ENCODE measurements at places on chromosomes 7 and 10.

GRCh38 chr10:99672884-99673283 is 13.6 kb downstream of the ENTPD7 start:
- DNase-seq, result no peak

DNA sequence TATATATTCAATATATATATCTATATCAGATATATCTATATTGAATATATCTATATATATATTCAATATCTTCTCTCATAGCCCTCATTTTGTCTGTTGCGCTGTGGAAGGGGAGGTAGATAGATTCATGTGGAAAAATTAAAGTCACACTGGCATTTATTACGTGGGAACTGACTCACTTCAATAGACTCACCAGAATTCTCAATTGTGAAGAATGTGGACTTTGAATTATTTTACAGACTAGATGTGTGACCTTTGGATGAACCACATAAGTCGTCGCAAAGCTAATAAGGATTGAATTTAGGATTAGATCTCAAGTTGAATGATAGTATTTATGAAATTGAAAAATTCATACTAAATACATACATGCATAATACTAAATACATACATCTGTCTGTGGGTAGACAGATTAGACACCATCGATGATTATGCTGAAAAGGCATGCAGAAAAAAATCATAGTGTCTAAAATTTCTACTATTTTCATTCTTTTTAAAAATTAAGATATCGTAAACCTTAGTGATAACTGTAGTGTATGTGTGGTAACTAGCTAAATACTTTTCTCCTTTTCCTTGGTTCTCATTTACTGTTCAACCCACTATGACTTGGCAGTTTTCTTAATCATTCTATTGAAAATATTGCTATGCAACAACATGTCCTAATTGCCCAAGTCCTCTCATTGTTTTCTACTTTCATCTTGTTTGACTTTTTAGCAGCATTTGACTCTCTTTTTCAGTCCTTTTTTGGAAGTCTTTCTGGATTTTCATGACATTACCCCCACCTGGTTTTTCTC is 61.8 kb upstream of the A1CF start:
- DNase-seq, result no peak

- DNase-seq, result no peak
Observed at GRCh38 chr7:149459201-149459539, 1.7 kb downstream of the ZNF777 start.

DNA sequence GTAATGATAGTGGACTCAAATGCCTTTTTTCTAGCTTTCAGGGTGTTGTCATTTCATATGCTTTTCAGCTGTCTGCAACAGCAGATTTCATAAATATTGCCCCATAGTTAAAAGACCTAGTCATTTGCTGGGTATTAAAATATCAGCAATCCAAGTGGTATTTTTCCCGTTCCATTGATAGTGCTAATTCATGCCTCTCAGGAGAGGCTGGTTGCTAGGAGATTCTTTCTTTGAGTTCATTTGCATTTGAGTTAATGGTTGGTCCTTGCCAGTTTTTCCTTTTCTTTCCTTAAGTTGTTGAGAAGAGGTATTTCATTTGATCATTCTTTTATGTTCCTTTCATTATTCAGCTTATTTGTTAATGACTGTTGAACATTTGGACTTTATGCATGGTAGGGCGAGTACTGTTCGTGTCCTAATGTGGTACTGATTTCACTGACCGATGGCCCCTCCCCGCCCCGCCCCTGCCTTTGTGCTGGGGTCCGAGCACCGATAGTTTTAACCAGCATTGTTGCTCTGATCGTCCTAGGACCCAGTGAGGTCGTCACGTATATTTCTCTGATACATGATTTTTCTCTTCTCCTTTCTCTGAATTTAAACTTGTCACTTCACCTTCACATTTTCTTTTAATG is 128.6 kb downstream of the CCNY start:
- DNase-seq, result no peak

DNA sequence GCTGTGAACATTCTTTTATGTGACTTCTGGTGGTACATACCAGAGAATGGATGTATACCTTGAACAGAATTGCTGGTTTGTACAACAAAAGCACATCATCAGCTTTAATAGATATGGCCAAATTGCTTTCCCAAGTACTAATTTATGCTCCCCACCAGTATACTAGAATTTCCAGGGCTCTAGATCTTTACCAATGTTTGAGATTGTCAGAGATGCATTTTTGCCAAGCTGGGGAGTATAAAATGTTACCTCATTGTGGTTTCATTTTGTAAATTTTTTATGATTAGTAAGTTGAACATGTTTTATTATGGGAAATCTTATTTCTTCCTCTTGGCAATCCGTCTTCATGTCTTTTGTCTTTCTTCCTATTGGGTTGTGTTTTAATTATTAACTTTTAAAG is 179.9 kb upstream of the TMEM106B start:
- DNase-seq, result no peak

- no peak for DNase-seq
Observed at GRCh38 chr10:35462491-35462934, 126.2 kb downstream of the CCNY start.

DNA sequence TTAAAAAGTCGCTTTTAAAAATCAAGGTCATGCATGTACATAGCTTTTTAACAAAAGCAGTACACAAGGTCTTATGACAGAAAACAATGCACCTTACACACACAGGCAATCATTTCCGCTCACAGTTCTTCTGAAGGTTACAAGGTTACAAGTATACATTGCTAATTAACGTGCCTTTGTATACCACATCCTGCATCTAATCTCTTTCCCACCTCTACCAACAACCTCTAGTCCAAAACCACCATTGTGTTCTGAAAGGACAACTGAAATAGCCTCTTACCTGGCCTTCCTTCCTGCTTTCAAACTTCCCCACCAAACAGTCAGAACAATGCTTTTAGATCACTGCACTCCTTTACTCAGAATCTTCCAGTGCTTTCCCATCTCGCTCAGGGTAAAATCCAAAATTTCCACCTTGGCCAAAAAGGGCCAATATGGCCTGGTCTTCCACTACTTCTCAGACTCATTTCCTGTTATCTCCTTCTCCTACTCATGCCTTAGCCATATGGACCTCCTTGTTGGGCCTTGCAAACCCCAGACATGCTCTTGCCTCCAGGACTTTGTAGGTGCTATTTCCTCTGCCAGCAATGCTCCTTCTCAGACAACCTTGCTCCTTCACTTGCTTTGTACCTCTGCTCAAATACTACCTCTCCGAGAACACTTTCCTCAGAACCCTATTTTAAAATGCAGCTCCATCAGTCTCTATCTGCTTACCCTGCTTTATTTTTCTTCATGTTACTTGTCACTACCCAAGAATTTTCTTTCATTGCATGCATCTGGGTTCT is 205.4 kb downstream of the DNAJC1 start:
- DNase-seq, result no peak

Data from stimulated activated CD8-positive, alpha-beta memory T cell treated with anti-CD3 and anti-CD28 coated beads, Interleukin-4, amount 100 ng/mL, for 1 hour (primary cell).